ENCODE measurements at places on chromosomes 4 and X. TPM values are rescaled to one million over a fixed set of nuclear protein-coding genes. Genes with fewer than 3 reads are reported as not detected.

DNA sequence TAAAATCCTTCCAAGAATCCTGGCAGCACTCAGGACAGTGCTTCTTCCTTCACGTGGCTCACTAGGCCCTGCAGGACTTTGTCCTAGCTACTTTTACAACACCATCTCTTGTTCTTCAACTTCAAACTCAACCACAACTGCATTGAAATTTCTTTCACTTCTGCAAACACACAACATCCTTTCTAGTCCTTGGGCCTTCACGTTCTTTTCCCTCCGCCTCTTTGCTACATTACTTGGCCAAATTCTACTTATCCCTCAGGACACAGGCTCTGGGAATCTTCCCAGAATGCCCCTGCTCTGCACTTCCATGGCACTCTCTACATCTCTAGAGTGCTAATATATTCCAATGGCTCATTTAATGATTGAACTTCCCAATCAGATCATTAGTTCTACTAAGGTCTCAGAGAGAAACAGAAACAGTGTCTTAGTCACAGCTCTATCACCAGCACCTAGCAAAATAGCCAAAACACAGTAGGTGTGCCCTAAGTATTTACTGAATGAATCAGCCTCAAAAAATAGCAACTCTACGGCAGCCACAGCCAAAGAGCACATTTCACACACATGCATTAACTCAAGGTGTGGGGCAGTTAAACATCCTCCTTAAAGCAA, 73.3 kb downstream of the MANBA start:
- no peak for DNase-seq

- DNase-seq = peak; percentile 72
Observed at GRCh38 chr4:683982-684622, 4.8 kb downstream of the SLC49A3 start.

GRCh38 chrX:70762285-70762684, 146.2 kb downstream of the TEX11 start:
- no peak for DNase-seq

- no peak for DNase-seq
Observed at GRCh38 chrX:126342859-126343258, 176.8 kb upstream of the DCAF12L2 start.

DNA sequence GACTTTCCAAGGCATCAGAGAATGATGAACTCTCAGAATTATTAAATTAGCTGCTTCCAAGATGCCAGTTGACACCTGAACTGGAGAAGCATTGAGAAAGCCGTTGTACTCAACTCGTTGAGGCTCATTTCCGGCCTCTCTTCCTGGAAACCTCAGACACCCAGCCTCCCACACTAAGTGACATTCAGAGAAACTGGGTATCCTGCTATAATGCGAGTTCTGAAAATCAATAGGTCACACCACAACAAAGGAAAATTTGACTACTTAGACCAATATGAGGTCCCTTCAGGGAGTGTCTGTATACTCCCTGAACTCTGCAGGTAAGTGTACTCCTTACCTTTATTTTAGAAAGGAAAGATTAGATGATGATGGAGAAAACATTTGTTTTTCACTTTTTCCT, 51.2 kb downstream of the ENPEP start:
- DNase-seq = peak; percentile 50

- DNase-seq = no peak
Observed at GRCh38 chrX:7134981-7135380, 12.5 kb upstream of the STS start.

The SYP gene
- total RNA-seq = 8.5 TPM

The KLHL2 gene
- 22.1 TPM for total RNA-seq

The NPY1R gene
- total RNA-seq = not detected

Data from activated CD4-positive, alpha-beta T cell treated with anti-CD3 and anti-CD28 coated beads for 36 hours (primary cell).